ENCODE measurements at places on chromosomes 4 and X.

DNA sequence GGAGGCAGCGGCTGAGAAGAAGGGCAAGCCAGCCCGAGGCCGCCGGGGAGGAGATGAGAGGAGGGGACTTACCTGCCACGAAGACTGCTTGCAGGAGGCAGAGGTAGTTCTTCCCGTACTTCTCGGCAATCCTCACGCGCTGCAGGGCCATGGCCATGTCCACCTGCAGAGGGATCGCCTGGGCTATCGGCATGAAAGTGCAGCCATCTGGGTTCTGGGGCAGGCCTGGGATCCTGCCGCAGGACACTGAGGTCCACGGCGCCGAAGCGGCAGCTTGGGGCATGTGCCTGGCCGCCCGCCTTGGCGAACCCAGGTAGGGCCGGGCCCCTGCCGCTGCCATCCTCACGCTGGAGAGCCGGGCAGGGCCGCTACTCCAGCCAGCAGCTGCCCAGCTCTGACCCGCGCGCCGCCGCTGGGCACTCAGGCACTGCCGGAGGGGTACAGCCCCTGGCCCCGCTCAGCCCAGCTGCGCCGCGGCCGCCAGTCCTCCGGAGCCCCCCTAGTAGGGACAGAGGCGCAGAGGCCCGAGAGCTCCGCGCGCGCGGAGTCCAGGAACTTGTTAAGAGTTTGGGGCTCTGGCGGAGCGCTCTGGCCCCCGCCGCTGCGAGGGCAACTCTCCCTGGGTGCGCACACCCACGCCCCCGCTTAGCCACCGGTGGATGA is 16.0 kb downstream of the MCF2 start:
- DNase-seq, result no peak

GRCh38 chr4:138404801-138405200 is 162.7 kb upstream of the SLC7A11 start:
- DNase-seq, result no peak

GRCh38 chr4:178633263-178633662 is 1191.0 kb upstream of the AGA start:
- DNase-seq, result no peak

GRCh38 chr4:83646538-83647239 is 110.8 kb downstream of the GPAT3 start:
- DNase-seq, result no peak

DNA sequence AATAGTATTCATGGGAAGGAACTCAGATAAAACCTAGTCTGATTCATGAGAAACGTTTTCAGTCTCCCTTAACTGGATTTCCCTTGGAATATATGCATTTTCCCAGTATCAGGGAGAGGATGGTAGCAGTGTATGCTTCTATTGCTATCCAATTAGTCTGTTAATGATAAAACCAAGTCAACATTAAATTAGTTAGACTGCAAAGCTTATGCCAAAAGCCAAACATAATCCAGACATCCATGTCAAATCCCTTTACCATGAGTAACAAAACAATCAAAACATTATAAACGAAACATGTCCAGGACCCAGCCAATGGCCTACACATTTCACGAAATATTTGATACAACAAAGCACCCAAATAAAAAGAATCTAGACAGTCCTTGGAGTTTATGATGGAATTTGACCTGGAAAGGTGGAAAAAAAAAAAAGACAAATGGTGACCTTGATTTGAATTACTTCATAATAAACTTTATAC is 34.5 kb upstream of the VEGFD start:
- DNase-seq, result no peak

GRCh38 chr4:168028970-168029597 is 63.3 kb upstream of the ANXA10 start:
- DNase-seq, result no peak

GRCh38 chr4:24719615-24720014 is 75.8 kb upstream of the SOD3 start:
- DNase-seq, result no peak

DNA sequence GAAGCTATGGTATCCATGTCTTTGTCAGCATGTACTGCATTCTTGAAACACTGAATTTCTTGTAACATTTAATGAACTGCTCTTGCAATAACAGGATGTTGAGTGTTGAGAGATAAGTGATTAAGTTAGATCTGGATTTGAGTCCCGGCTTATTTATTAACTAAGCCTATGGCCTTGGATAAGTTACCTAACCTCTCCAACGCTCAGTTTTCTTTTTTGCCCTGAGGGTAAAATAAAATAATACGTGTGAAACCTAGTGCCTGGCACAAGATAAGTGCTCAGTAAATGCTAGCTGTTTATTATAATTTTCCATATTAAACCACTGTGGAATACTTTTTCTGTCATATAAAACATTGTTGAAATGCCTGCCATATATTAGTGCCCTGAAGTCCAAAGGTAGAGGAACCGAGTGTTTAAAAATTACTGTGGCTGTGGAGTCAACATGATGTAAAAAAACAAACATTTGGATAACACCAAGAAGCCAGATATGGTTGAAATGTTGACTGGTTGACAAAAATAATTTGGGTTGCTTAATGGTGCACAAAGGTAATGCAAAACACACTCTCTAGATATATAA is 58.6 kb upstream of the ALB start:
- no peak for DNase-seq

DNA sequence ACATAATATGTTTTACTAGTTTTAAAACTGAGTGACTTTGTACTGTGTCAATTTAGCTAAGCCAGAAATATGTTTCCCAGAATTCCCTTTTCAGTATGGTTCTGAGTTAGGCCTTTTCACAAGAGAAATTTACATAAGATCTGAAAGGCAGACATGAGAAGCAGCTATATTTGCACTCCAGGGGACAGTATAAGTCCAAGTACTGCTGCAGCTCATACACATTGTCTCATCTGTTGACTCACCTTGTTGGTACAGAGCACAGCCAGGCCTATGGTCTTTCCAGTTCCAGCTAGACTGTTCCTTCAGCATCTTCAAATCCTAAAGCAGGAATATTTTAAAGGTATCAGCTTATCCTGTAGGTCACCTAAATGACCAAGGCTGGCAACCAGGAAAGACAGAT is 53.5 kb downstream of the BMP3 start:
- DNase-seq, result no peak

- DNase-seq, result no peak
These were observed 4.4 kb upstream of the METTL14 start for GRCh38 chr4:118680808-118681207.

DNA sequence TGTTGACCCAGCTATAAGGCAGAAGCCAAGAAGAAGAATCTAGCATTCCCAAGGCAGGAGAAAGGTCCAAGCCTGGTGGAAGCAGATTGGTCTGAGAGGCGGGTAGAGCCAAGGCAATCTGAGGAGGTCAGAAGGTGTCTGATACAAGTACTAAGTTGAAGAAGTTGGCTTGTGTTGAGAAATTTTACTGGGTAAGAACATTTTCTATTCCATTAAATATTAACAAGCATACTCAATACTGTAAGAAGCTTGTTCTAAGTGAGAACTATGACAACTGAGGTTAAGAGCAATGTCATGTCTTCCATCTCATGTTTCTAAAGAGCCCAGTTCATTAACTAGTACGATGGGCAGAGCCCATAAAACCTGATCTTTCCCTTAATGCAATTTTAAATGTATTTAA is 75.0 kb downstream of the FAM13A start:
- no peak for DNase-seq

DNA sequence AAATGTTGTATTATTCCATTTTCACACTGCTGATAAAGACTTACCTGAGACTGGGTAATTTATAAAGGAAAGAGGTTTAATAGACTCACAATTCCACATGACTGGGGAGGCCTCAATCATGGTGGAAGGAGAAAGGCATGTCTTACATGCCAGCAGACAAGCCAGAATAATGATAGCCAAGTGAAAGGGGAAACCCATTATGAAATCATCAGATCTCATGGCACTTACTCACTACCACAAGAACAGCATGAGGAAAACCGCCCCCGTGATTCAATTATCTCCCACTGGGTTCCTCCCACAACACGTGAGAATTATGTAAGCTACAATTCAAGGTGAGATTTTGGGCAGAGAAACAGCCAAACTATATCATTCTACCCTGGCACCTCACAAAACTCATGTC is 2535.1 kb downstream of the ARAP2 start:
- DNase-seq, result no peak

GRCh38 chr4:87060957-87061356 is 126.1 kb downstream of the AFF1 start:
- no peak for DNase-seq

DNA sequence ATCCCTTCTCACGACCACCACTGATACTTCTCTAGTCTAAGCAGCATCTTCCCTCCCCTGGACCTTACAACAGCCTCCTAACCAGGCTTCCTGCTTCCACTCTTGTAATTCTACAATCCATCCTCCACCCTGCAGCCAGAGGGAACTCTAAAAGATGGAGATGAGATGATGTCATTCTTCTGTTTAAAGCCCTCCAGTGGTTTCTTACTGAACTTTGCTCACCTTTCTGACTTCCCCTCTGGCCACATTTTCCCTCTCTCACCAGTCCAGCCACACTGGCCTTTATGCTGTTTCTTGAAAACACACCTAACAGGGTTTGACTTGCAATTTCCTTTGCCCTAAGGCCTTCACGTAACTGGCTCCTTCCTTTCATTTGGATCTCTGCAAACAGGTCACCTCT is 191.4 kb upstream of the NHS start:
- no peak for DNase-seq

- DNase-seq, result no peak
These were observed 446.3 kb upstream of the FRG1 start for GRCh38 chr4:189494407-189494806.
